ENCODE measurements at places on chromosomes 7 and 10. TPM values are rescaled to one million over a fixed set of nuclear protein-coding genes. Genes with fewer than 3 reads are reported as not detected.

HMX3 gene
- not detected for total RNA-seq

PRKG1 gene
- total RNA-seq: 0.18 TPM

STOX1 gene
- total RNA-seq: 0.48 TPM

MMP21 gene
- total RNA-seq: not detected

PIP gene
- total RNA-seq: not detected

PNLIPRP2 gene
- total RNA-seq: not detected

SKIDA1 gene
- total RNA-seq: 0.83 TPM

TRIL gene
- 0.97 TPM for total RNA-seq

LRRC4 gene
- 3.8 TPM for total RNA-seq

SFRP4 gene
- not detected for total RNA-seq

ASB15 gene
- not detected for total RNA-seq

ZNF655 gene
- total RNA-seq: 15.7 TPM

PDK4 gene
- total RNA-seq: 2.5 TPM

OR13A1 gene
- total RNA-seq: not detected

CCL26 gene
- total RNA-seq: not detected

TACR2 gene
- not detected for total RNA-seq

TSPAN12 gene
- 19.0 TPM for total RNA-seq

LEP gene
- not detected for total RNA-seq

KLHDC10 gene
- total RNA-seq: 31.3 TPM

TNRC18 gene
- total RNA-seq: 65.0 TPM

NSUN6 gene
- total RNA-seq: 6.5 TPM

ZNF33A gene
- 14.5 TPM for total RNA-seq

DRGX gene
- not detected for total RNA-seq

SPAM1 gene
- total RNA-seq: not detected

TFEC gene
- total RNA-seq: 7.9 TPM

MALRD1 gene
- total RNA-seq: not detected

STARD3NL gene
- total RNA-seq: 73.6 TPM

LRRC17 gene
- 22.7 TPM for total RNA-seq

SPDYE5 gene
- total RNA-seq: 0.16 TPM

TMEM178B gene
- not detected for total RNA-seq
